ENCODE measurements at places on chromosomes 3 and 15. TPM values are rescaled to one million over a fixed set of nuclear protein-coding genes. Genes with fewer than 3 reads are reported as not detected.

DNA sequence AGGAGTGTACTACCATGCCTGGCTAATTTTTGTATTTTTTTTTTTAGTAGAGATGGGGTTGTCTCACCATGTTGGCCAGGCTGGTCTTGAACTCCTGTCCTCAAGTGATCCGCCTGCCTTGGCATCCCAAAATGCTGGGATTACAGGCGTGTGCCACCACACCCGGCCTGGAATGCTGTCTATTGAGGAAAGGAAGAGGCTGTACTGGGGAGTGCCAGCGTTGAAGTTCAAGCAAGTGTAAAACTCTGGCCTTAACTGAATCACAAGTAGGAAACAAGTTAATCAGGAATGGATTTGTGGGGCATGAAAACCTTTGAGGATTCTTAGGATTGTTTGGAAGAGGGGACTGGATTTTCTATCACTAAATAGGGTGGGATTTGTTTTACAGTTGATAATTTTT is 1.4 kb upstream of the SENP2 start:
- peaks cover 15% of the 10 kb centered on the region for H3K4me1 ChIP-seq
- no peak overlapping the region for H3K4me3 ChIP-seq
- peaks cover 1% of the 10 kb centered on the region for H3K36me3 ChIP-seq
- H3K27ac ChIP-seq: peak overlapping the region; percentile 91
- no peaks in the 10 kb centered on the region for H3K27me3 ChIP-seq

DNA sequence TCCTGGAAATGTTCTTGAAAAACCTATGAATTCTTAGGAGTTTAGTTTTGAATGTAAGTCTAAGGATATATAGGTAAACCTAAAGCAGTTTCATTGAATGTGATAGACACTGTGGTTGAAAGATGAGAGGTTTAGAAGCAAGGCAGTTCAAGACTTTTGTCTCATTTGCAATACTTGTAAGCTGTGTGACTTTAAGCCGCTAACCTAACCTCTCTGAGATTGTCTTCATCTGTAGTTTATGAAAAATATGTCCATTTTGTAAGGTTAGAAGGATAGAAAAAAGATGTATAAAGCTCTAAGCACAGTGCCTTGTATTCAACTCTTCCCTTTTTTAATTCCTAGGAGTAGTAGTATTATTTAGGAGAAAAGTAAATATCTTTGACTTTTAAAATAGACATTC is 306.6 kb upstream of the ARRDC4 start:
- no peak overlapping the region for H3K4me3 ChIP-seq
- no peak for DNase-seq
- H3K27me3 ChIP-seq: peaks cover 9% of the 10 kb centered on the region
- no peak overlapping the region for H3K27ac ChIP-seq
- H3K36me3 ChIP-seq: no peaks in the 10 kb centered on the region
- H3K4me1 ChIP-seq: no peaks in the 10 kb centered on the region

FAM162A gene
- 60.4 TPM for polyA plus RNA-seq

LRRC2 gene
- 0.72 TPM for polyA plus RNA-seq
